Prostate gland (tissue), 2 donors: ENCODE measurements at places on chromosomes 3 and 15.

DNA sequence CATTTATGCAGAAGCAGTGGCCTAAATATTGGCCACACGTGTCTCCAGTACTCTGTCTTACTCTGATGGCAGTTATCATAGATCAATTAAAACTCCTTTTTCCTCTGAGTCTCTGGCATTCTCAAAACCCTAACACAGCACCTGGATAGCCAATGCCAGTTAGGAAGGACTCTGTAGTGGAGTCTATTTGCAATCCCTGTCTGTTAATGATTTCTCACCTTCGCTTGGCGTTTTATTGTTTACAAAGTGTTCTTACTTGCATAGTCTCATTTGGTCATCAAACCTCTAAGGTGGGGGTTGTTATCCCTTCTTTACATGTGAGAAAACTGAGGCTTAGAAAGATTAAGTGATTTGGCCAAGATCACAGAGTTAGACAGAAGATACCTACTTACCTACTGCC, 258.8 kb downstream of the IL5RA start:
- DNase-seq, result no peak

DNA sequence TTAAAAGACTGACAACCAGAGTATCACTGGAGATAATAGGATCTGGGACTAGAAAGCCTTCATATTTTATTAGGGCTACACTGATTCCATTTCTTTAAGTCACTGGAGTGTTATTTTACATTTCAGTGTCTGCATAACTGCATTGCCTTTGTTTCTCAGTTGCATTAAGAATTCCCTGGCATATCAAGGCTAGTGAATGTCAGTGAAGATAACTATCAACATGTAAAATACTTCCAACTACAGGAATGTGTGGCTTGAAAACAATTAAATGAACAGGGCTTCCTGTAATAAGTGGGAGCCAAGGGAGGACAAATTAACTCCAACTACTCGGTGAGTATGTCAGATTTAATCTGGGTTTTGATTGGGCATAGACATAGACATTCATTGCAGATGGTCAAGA, 628.5 kb downstream of the ROBO2 start:
- no peak for DNase-seq

DNA sequence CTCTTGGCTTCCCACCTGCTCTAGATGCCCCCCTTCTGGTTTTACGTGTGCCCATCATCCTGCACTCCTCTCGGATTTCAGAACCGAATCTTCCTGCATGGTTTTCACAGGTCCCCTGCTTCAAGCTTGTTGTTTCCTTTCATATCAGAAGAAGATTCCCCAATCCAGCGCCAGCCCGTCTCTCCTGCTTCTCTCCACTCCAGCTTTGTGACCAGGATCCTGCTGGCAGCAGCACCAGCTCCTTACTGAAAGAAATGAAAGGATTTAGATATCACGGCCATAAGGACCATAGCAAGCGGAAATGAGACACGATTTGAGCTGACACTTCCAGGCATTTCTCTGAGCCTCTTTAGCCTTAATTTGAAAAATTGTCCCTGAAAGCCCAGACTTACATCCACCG, 180.3 kb upstream of the UBE3A start:
- no peak for DNase-seq

GRCh38 chr3:42803414-42804105, 730 bp downstream of the HIGD1A start:
- DNase-seq, result no peak

GRCh38 chr3:89964347-89964746, 856.9 kb downstream of the EPHA3 start:
- no peak for DNase-seq

- DNase-seq, result no peak
These were observed 2.1 kb downstream of the ABHD17C start for GRCh38 chr15:80697075-80697685.

- no peak for DNase-seq
These were observed 8.9 kb upstream of the BUB1B start for GRCh38 chr15:40151991-40152390.

GRCh38 chr3:183728204-183728603, 30.6 kb downstream of the YEATS2 start:
- no peak for DNase-seq

DNA sequence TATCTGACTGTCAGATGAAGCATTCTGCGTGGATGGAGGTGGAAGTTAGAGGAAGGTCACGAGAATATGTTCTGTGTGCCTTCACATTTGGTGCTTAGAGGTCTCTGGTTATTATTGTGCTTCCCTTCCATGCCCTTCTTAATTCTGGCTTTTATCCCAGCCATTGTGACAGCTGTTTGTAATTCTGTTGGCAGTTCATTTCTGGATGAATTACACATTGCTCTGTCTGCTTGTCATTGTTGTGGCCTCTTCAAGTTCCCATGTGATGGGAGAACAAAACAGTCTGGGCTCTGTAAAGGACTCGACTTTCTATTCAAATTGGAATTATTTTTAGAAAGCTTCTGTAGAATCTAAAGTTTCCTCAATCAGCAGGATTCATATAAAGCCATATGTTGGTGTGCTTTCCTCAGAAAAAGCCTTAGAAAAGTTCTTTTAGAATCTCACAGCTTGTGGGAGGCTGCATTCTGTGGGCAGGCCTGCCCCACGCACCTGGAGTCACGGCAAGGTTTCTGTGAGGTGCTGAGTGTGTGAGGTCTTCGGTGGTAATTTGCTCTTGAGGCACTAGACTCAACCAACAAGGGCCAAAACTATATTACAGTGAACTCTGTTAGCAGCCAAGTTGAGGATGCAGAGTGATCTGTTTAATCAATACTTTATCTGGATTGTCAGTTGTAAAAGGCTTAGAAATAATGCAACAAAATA, 397.4 kb upstream of the AZI2 start:
- DNase-seq, result no peak

DNA sequence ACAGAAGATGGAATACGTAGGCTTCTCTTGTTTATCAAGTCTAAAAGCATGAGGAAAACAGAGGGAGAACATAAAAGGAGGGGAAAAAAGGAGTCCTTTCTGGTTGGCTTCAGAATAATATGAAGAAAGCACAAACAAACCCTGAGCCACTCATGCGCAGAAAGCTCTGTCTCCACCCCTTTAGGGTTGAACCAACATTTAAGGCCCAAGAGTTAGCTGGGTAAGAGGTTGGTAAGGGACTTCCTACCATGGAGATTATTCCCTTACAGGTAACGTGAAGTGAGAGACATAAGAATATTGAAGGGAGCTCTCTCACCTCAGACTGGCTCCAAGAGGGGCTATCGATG, 145.3 kb downstream of the RORA start:
- no peak for DNase-seq

DNA sequence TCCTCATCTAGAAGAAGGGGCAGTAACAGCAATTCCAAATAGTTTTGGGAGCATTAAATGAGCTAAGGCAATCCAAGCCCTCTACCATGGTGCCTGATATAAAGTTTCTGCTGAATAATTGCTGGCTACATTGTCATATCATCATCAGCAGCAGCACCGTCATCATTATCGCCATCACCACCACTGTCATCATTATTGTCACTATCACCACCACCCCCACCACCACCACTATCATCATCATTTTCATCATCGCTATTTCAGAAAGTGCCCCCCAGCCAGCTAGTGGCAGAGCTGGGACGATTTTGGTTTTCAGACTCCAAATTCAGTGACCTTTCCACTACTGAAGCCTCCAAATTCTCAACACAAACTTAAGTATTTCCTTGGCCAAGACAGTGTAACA, 15.0 kb downstream of the XCR1 start:
- no peak for DNase-seq

- DNase-seq, result no peak
These were observed 23.1 kb downstream of the B3GALNT1 start for GRCh38 chr3:161082063-161082462.

GRCh38 chr3:117811786-117812185, 1102.2 kb downstream of the TUSC7 start:
- no peak for DNase-seq

GRCh38 chr3:95289295-95289694, 1226.4 kb downstream of the NSUN3 start:
- DNase-seq, result no peak

DNA sequence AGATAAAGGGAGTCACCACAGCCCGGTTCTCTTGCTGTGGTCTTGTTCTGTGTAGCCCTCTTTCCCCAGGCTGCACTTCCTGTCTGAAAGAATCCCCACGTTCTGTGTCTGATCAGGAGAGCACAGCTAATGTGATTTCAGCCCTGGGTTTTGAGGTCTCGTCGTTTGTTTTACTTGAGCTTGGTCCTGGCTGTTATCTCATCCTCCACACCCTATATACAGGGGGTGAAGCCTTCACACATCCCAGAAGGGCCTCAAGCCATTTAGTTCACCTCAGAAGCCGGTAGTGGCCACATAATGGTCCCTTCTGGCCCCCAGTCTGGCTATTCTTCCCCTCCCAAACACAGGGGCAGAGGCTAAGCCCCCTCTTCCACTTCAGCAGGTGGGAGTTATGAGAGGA, 115.6 kb downstream of the PDE8A start:
- DNase-seq, result no peak

DNA sequence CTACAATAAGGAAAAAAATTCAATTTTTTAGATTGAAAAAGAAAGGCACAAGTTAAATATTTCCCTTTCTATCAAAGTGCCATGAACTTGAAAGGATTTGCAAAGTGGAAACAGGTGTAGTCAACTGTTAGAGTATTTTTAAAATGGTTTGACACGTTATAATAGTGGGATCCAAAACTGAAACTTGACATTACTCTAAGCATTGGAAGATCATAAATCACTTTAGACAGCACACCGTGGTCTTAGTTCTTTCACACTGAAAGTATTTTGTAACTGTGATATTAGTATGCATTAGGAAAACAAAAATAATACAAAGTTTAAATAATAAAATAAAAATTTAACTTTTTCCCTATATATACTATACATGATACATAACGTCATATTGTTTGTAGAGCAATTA, 933.1 kb downstream of the EPHA3 start:
- DNase-seq, result no peak

DNA sequence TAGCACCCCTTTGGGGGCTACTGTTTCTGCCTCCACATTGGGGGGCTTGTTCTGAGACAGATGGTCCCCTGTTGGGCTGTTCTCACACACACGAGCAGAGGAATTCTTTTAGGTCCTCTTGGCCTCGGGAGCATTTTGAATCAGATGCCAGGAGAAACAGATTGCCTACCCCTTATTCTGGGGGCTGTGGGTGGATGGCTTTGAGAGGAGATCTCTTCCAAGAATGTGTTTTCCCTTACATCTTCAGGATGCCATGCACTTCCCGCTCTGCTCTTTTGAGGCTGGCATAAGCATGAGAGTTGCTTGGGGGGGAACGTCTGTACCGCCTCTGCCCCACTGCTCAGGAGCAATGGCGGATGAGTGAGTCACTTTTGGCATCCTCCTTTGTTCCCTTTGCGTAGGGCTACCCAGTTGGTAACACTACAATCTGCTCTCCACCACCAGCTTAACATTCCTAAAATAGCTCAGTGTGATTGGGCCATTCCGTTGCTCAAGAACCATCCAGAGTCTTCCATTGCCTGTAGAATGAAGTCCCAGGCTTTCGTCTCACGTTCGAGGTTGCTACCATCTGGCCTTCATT, 154.4 kb downstream of the RPLP1 start:
- DNase-seq, result no peak

GRCh38 chr3:137332297-137332696, 374.5 kb downstream of the IL20RB start:
- no peak for DNase-seq

- DNase-seq, result no peak
These were observed 39.4 kb upstream of the SMAD3 start for GRCh38 chr15:67025719-67026609.

- no peak for DNase-seq
These were observed 7.6 kb upstream of the SPTBN5 start for GRCh38 chr15:41901431-41901830.

- DNase-seq, result no peak
These were observed 75.5 kb upstream of the PLSCR5 start for GRCh38 chr3:146680617-146681016.

DNA sequence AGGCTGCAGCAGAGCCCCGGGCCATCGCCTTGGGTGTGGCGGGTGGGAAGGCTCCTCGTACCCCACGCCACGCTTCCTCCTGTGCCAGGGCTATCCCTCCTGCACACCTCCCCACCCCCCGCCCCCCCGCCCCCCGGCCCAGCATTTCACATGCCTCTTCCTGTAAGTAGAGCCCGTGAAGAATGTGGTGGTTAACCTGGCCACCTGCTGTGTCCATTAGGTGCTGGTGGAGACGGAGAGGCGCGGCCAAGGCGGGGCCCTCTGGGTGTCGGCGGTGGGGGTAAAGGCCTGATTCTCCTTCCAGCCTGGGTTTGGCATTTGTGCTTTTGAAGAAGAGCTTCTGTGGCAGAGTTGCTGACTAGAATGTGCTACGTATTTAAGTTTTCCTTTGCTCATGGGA, 127.8 kb downstream of the CHDH start:
- no peak for DNase-seq

DNA sequence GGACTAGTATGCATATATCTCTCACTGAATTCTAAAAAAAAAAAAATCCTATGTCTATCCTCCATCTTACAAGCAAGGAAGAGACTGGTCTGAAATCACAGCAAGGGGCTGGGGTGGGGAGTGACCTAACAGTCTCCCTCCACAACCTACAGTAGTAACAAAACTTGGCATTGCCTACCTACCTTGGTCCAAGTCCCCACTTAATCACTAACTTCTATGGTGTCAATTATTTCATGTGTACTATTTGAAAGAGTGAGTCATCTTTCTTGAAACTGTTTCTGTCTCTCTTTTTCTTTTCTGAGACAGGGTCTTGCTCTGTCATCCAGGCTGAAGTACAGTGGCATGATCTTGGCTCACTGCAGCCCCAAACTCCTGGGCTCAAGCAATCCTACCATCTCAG, 36.8 kb downstream of the CHAC1 start:
- DNase-seq, result no peak

DNA sequence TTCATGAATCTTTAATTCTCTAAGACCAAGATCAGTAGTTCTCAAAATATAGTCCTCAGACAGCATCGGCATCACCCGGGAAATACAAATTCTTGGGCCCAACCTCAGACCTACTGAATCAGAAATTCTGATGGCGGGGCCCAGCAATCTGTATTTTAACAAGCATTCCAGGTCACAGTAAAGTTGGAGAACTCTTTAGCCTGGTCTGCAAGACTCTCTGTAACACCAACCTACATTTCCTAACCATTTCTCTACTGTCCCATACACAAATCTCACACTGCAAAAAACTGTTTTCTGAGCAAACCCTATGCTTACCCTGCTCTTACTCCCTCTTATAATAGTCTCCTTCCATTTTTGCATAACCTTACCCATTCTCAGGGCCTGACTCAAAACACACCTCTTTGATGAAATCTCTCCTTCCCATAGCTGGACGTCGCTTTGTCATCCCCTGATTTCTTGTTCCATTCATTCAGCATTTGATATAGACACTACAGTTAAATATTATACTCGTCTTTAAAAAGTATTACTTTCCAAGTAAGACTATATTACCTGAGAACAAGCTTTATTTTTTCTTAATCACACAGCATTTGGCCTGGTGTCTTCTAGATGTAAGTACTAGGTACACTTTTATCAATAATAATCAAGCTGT, 83.3 kb upstream of the MYO5C start:
- no peak for DNase-seq

DNA sequence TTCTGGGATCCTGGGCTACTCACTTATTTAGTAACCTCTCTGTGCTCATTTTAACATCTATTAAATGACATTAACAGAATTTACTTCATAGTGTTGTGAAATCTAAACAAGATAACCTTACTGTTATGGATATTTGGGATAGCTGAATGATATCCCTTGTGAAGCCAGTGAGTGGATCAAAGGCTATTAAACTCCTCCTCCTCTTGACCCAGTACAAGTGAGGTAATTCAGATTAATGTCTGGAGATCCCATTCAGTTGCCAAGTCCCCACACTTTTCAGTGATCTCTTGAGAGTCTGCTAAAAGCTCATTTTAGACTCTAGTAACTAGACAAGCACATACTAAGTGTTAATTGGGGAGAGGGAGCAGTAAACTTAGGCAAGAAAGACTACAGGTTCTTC, 2.5 kb upstream of the ANKRD28 start:
- DNase-seq, result no peak
